ENCODE measurements at places on chromosomes 7 and 10.
A peak's percentile ranks its signal among the peaks of the same experiment; 100 is the strongest.

- DNase-seq = no peak
These were observed 24.0 kb downstream of the CDHR3 start for GRCh38 chr7:105987046-105987445.

DNA sequence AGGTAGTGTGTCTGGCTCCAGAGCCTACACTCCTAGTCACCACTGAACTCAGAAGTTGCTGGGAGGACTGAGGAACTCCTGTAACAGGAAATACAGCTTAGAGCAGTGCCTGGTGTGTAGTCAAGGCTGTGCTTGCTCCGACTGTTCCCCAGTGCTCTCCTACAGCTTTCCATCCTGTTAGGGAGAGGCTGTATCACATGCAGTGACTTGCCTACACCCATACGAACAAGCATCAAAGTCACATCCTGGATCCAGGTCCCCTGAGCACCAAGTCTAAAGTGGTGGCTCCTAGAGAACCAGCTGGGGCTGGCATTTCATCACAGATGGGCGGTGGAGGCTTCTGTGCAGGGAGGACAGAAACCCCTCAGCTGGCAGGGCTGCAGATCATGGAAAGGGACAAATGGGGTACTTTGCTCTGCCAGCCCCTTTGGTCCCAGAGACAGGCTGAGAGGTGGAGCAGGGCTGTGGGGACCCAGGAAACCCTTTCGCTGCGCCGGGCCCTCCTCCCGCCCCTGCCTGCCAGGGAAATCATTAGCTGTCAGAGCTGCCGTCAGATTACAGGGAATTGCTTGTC is 7.7 kb downstream of the ASB10 start:
- DNase-seq = no peak

DNA sequence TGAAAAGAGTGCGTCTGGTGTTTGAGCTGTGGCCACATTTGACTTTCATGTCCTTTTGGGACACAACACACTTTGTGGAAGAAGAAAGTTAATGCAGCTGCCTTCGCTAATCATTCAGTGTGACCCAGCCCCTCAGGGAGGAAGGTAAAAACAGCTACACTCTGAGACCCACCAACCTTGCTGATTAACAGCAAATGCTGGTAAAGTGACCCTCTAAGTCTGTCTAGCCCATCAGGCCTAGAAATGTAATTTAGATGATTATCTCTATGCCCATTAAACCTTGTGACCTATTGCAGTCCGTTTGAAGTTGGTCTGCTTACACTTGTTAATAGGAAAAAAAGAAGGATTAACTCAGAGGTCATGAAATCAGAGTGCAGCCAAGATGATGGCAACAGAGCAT is 161.9 kb upstream of the WNT16 start:
- DNase-seq = no peak

DNA sequence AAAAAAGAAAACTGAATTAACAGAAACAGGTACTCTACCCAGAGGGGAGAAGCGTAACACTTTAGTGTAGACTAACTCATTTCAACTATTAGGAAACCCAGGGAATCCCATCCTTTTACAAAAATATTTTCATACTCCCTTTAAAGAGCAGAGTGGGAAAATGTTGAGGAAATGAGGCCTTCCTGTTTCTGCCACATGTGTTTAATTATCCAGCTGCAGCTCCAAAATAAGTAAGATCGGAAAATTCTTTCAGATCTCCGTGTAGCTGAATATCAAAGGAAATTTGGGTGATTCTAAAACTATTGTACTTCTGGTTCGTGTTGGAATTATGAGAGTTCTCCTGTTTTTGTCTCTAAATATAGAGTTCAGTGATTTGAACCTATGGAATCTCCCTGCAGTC is 58.0 kb upstream of the CAV2 start:
- no peak for DNase-seq

DNA sequence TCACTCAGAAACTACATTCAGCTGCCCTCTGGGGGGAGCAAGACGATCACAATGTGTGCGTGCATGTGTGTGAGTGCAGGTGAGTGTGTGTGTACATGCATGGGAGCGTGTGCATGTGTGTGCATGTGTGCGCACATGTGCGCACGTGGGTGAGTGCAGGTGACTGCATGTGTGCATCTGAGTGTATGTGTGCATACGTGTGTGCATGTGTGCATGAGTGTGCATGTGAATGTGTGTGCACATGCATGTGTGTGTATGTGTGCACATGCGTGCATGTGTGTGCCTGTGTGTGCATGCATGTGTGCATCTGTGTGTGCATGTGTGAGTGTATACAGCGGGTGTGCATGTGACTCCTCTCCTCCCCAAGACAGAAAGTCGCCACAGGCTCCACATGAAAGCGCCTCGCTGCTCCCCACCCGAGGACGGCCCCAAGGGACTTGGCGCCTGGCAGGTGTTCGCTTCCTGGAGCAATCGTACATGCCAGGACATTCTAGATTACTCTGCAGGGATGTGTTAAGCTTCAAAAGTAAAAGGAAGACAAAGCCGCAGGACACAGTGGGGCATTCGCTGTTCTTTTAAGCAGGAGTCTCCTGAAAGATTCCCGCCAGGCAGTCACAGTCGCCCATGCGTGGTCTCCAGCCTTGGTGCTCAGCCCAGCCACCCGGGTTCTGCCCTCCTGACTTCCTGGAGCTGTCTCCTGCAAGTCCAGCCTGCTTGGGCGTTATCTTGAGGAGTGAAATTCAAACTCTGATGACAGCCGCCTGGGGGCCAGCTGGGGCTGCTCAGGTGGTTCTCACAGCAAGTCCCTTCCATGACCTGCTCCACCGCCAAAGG is 42.0 kb upstream of the ADGRA1 start:
- no peak for DNase-seq

DNA sequence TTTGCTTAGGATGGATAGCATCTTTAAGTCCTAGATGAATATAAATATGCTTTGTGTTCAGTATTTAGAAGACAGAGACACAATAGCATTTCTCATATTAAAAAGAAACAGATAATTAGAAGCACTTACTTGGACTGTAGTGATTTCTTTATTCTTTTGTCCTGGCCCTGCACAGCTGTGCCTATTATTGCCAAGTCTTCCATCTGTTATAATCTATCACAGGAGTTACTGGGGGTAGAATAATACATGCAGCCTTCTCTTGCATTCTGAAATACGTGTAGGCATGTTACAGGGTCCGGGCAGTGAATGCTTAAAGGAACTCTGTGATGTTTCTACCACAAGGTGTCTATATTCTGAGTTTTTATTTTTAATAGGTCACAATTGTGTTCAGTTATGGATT is 461.5 kb upstream of the COBL start:
- DNase-seq = no peak

DNA sequence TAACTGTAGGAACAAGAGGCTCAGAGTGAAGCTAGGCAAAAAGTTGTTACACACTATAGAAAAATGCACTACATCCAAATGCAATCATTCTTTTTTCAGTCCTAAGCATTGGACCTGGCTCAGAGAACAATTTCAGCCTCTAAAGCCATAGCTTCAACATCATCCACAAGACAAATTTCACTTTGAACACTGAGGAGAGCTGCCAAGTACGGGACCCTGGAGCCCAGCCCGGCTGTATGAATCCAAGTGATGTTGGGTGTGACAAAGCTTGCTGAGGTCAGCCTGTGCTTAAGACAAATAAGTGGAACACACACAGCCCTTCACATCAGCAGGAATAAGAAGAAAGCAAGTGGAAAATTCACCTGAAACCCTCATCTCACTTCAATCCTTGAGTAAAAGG is 233.1 kb upstream of the PFKP start:
- DNase-seq = no peak

DNA sequence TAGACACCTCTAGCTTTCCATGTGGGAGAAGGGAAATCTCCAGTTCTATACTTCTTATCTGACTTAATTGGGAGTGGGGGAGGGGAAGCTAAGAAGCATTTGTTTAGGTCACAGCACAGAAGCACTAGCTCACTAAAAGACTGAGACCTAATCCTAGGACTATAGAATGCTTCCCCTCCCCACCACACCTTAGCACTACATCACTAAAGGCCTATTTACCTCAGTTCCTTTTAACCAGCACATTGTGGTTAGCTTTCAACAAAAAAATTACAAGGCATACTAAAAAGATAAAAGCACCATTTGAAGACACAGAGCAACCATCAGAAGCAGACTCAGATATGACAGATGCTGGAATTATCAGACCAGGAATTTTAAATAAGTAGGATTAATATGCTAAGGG is 53.8 kb upstream of the ADRA2A start:
- DNase-seq = no peak

GRCh38 chr10:50577010-50577409 is 46.7 kb downstream of the SGMS1 start:
- DNase-seq = no peak

DNA sequence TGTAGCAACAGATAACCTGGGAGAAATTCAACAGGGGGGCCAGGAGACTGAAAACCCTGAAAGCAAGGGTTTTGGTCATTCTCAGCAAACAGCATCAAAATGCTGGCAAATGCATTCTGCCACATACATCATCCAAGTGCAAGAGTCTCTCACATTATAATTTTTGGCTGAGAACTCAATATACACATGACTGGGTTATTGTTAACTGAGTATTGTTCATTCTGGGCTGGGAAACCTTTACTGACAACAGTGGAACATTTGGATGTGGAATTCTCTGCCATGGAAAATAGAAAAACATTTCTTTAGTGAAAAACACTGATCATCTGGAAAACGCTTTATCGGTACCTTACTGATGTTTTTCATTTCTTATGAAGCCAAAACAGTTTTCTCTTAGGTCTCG is 73.1 kb upstream of the MET start:
- no peak for DNase-seq

DNA sequence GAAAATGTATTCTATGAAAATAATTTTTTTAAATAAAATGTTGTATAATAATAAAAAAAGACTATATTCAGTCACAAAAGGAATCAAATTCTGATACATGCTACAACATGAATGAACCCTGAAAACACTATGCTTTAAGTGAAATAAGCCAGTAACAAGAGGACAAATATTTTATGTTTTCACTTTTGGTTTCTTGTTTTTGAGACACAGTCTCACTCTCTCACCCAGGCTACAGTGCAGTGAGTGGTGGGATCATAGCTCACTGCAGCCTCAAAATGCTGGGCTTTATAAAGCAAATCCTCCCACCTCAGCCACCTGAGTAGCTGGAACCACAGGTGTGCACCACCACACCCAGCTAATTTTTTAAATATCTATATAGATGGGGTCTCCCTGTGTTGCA is 64.2 kb downstream of the CNOT4 start:
- DNase-seq = no peak

GRCh38 chr7:143368387-143368786 is 5.9 kb upstream of the FAM131B start:
- DNase-seq = no peak

- peak; percentile 16 for DNase-seq
These were observed 15.2 kb upstream of the FRMPD2 start for GRCh38 chr10:48289501-48290238.

DNA sequence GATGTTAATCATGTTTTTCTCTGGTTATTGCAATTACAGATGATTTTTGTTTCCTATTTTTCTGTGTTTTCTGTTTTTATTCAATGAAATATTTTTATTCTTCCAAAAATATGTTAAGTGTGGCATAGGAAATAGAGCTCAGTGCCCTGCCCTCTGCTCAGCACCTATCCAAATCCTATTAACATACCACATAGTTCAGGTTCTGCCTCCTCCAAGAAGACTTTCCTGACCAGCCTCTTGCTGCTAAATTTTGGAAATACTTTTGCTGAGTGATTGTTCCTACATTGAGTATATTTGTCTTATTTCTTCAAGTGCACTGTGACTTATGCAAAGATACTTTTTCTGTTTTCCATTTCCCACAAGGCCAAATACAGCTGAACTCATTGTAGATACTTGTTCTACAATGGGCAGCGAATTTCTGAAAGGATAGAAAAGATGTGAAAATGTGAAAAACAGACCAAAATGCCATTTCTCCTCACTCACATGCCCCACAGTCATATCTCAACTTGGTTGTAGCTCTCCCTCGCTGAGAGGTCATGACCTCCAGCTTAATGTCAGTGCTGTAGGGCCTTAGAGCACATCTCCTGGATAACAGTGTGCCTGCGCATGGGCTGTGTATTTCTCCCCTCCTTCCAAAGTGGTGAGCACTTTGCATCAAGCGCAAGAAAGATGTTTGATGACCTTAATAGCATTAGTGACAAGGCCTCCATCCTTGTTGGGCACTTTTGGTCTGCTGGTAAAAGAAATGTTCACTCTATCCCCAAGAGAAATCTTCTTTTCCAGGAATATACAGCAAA is 677.3 kb downstream of the LRMDA start:
- no peak for DNase-seq

GRCh38 chr7:135620980-135621850 is 41.1 kb upstream of the STMP1 start:
- DNase-seq = no peak

DNA sequence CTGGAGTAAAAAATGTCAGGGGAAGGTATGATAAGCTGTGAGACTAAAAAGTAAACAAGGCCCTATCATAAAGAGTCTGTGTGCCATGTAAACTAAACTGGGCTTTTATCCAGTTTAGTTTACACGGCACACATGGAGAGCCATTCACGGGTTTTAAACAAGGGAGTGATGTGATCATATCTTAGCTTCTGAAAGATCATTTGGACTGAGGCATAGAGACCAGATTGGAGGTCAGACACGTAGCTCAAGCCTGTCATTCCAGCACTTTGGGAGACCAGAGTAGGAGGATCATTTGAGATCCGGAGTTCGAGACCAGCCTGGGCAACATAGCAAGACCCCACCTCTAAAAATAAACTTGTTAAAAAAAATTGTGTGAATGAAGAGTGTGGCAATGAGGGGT is 50.1 kb downstream of the SKIDA1 start:
- DNase-seq = no peak

DNA sequence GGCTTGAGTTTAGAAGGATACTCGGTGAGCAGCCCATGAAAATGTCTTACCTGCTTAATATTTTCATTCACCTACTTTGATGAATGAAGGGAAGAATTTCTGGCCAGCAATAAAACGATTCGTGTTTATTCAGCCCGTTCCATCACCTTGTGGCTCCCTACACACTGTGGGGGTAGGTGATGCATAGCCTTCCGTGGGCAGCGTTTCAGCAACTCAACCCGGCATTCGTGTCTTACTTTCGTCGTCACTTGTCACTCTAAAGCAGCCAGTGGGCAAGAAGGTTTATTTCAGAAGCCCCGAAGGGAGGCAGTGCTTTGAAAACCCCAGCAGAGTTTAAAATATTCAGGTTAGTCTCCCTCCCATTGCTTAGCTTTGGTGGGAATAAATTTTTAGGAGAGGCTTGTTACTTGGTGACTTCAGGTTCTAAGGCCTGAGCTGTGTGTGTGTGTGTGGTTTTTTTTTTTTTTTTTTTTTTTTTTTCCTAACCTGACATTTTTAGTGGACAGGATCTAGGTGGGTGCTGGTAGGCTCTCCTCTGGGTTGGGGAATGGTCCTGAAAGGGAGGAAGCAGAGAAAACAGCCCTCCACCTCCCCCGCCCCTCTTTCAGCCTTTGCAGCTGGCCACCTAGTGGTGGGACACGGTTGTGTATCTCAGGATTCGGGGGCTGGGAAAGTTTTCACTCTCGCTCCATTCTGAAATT is 1.8 kb downstream of the GRK5 start:
- DNase-seq = no peak

DNA sequence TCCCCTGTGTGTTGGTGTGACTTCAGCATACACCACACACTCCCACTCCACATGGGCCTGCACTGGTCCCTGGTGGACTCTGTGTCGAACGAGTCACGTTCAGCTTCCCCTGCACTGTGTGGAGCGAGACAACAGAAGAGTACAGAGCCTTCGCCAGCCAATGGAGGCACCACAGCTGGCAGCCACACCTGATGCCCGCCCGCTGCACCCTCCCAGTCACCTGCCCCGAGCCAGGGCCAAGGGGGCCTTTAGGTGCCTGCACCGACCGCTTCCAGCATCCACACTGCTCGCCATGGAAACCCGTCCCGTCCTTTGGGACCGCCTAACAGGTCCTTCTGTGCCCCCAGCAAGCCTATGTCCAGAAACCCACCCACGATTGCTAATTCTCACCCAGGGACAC is 9.2 kb downstream of the FOXL3 start:
- no peak for DNase-seq
